Stimulated activated CD4-positive, alpha-beta T cell treated with anti-CD3 and anti-CD28 coated beads, Interleukin-4, amount 100 ng/mL, for 1 hour (primary cell): ENCODE measurements at places on chromosomes 1 and 21.

DNA sequence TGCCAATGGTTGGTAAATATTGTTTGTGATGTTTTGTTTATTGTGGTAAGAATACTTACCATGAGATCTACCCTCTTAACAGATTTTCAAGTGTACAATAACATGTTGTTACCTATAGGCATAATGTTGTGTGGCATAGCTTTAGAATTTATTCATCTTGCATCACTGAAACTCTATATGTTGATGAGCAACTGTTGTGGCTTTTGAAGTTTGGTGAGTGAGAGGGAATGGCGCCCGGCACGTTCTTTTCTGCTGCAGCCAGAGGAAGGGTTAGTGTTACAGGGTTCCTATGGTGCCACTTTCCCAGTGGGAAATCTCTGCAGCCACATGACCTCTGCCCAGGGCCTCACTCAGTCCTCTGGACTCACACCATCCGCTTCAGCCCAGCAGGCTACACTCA lies 342.5 kb upstream of the ADGRL2 start:
- DNase-seq, result no peak

GRCh38 chr1:206793620-206794019 lies 21.3 kb upstream of the IL10 start:
- no peak for DNase-seq

DNA sequence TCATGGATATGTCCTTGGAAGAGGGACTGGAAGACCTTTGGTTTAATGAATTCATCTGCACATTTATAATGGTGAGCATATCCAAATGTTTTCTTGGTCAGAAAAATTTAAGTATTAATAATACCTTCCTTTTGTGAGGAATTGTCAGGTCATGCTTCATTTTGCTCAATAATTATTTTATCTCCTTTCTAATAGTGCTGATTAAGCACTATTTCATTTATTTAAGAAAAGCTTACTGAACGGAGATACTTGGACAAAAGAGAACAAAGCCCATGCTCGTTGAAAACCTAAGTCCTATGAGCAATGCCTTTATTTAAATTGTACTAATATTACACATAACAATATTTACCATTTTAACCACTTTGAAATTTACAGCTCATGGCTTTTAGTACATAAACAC lies 281.5 kb downstream of the PDE4B start:
- DNase-seq, result no peak

DNA sequence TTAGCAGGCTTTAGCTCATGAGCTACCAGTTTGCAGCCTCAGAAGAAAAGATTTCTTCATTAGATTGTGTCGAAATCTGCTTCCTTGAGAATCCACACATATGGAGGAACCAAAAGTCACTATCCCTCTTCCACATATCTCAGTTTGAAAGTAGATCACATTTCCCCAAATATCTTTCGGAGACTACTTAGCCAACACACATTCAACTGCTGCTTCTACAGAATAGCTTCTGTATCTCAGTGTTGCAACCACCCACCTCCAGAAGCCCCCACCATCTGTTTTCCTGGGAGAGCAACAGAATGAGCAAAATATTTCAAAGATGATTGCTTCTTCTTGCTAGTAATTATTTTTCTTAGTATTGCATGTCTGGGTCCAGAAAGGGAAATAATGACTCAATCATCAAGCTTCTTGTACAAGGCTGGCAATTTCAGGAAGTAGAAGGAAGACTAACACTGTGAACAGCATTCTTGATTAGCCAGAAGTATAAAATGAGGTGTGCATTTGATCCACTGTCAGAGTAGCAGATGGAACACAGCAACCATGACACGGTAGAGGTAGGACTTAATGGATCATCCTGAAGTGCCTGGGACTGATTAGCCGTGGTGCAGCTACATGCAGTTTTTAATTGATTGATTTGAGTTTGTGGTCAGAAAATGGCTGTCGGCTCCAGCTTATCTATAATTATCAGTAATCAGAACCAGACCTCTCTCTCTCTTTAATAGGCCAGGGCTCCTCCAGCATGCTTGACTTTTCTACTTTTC lies 24.9 kb downstream of the ZC3H11B start:
- DNase-seq, result no peak

DNA sequence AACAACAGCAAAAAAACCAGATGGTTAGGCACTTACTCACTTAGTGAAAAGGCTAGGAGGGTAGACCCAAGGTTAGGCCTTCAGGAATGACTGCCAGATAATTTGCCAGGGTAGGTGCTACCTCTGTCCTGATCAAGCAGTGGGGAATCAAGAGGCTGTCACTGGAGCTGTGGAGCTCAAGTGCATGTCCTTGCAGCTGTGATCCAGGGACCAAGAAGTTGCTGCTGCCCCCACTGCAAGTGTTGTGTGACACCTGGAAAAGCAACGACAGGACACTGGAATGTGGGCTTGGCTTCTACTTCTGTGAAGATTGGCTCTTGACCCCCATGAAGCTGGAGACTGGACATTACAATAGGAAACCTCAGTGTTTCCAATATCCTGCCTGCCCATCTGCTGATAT lies 72.1 kb downstream of the PEX14 start:
- DNase-seq, result no peak

DNA sequence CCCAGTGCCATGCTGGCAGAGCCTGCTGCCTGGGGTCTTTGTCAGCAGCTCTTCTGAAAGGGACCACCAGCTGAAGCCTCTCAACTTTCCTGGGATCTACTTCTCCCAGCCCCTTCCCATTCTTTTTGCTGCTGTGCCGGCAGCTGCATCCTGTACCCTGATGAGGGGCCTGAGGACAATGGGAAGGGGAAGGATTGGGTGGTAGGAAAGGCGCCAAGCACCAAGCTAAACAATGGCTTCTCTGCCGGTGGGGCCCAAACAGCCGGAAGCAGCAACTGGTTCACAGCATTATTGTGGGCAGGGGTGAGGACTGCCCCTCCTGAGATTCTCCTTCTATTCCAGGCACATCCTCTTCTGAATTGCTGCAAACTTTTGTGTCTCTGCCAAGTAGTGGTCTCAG lies 5.0 kb upstream of the EFCAB14 start:
- no peak for DNase-seq

DNA sequence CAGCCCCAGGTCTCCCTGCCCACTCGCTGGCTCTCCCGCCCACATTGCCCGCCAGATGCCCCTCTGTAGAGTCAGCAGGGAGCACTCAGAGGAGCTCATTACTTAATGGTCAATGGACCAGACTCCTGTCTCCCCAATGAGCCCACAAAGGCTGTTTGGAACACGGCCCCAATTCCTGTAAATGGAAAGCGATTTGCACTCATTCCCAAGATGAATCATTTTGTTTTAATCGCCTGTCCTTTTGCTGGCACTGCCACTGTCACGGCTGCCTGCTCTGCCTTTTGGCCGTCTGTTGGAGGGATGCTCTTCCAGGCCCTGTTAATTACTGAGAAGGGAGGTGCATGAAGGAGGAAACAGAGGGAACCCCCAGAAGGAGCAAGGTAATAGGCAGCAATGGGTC lies 44.8 kb upstream of the ATP2B4 start:
- no peak for DNase-seq

DNA sequence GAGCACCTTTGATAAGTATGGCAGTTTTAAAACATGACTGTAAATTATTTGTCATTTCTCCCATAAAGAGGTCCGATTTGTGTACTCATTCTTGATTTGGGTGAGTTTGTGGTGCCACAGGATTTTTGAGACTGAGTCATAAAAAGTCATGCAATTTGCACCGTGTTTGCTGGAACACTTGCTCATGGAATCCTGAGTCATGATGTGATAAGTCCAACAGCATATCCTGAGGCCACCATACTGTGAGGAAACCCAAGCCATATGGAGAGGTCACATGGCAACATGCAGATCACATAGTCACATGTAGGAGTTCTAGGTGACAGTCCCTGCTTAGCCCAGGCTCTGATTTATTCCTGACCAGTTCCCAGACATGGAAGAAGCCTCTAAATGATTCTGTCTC lies 40.8 kb upstream of the PRRX1 start:
- no peak for DNase-seq

DNA sequence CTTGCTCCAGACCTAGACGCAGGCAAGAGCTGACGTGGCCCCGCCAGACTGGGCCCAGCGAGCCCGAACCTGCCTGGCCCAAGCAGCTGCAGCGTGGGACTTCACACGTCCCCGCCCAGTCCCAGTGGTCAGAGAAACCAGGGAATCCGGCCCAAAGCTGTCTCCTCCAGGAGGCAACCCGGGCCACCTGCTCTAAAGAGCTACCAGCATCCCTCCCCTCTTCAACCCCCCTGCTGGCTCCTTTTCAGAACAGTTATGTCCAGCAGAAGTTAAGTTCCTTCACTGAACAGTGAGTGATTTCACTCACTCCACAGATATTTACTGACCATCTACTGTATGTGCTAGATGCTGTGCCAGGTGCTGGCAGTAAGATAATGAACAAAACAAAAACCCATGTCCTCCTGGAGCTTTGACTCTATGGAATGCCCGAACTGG lies 2.1 kb upstream of the EFNA1 start:
- DNase-seq, result no peak

GRCh38 chr1:219161371-219161770 lies 12.3 kb upstream of the LYPLAL1 start:
- no peak for DNase-seq

- no peak for DNase-seq
Observed at GRCh38 chr21:40684726-40685125, 162.2 kb downstream of the DSCAM start.

GRCh38 chr1:24502065-24502708 lies 449 bp upstream of the RCAN3 start:
- DNase-seq, result peak; percentile 76

DNA sequence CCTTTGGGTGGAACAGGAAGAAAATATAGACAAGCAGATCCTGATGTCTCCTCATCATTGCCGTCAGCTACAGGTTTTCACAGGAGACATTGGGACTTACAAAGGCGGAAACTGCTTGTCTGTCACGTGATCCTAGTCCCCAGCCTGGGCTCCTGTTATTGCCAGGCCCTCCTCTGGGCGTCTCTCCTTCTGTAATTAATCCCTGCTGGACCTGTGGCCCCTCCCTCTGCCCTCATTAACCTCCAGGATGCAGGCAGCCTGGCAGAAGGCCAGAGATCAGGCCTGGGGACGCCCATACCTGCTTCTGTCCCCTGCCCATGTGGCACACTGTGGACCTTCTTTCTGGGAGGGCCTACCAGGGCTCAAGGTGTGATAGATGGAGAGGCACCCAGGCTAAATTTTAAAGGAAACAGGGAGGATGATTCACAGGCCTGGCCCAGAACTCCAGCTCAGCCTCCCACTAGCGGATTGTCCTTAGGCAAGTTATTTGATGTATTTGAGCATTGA lies 2.4 kb downstream of the S100A5 start:
- no peak for DNase-seq

DNA sequence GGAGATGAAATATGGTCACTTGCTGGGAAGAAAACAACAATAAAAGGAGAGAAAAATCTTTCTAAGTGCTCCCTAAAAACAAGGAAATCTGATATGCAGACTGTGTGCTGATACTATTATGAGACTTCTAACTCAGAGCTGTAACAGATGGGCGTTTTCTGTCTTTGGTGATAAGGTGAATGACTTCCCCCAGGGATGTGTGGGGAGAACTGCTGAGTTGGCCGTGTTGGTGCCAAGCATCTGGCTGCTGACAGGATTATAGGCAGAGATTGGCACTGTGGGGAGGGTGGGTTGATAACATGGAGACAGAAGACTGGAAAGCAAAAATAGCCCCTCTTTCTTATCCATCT lies 438.5 kb upstream of the PLXNA2 start:
- DNase-seq, result no peak
